Suppressor macrophage (primary cell): ENCODE measurements at places on chromosomes 1 and 21.

DNA sequence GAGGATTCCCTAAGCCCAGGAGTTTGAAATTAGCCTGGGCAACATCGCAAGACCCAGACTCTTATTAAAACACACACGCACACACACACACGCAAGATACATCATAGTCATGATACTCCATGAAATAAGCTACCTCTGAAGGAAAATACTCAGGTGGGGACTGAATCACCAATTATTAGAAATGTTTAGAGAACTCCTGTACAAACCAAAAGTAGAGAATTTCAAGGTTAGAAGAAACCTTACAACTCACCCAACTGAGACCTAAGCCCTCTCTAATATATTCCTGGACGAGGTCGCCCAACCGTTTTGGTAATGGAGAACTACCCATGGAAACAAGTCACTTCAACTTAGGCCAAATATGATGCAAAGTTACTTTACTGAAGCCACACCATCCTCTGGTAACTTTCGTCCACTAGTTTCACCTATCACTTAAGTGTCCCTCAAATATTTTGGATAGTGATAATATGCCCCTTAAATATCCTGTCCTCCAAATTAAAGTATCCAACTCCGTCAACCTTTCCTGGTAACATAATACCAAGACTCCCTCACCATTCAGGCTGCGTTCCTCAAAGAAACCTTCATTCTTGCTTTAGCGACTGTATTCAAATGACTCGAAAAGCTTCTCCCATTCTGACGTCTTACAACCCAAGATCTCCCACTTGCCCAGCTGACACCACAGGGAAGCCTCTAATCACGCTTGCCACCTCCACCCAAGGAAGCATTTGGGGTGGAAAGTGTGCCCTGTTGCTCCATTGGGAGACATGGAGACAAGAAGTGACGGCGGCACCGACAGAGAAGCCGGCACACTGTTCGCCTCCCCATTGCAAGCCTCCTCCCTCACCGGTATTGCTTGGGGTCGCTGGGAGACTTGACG is 856 bp downstream of the NRDC start:
- DNase-seq = peak; percentile 76

DNA sequence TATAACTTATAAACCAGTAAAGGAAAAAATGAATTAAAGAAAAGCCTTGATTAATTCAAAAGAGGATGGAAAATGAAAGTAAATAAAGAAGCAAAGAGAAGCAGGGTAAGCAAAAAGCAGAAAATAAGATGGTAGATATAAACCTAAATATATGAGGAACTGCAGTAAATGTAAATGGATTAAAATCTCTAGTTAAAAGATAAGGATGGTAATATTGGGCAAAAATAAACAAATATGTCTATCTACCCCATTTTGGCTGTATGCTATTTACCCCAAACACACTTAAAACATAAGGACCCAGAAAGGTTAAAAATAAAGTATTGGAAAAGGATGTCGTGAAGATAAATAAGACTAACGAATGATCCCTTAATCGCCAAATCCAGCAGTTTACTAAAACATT is 161.9 kb downstream of the FOXD2 start:
- no peak for DNase-seq

DNA sequence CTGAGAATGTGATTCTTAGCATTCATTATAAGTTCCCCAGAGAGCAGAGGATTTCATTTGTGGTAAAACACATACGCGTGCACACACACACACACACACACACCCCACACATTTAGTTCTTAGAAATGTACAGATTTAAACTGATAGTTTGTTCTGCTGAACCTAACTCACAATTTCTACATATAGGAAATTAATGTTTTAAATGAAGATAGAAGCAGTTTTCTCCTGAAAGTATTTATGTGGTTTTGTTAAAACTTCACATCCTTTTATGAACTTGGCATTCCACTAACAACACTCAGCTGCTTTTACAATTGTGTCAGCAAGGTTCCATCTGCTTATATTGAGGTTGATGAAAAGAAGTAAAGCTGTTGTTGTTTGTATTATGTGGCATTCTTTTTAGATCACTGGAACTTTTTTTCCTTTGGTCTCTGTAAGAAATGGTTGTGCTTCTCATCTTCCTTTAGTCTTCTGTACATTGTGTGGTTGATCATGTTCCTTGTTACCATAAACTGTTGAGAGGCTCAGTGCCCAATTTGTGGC is 41.6 kb downstream of the AK4 start:
- no peak for DNase-seq

DNA sequence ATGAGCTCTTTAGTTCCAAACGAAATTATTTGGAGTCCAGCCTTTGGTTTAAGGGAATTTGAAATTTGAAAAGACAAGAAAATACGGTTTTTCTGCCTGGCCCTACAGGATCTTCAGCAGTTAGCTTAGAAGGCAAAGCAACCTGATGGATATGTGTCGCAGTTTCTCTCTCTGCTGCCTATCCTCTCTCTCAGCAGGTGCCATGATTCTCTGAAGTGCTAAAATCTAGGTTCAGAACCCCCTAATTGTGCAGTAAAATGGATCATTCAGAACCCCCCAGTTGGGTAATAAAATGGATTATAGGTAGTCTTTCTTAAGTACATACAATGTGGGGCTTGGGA is 446 bp upstream of the DEPDC1 start:
- DNase-seq = no peak

DNA sequence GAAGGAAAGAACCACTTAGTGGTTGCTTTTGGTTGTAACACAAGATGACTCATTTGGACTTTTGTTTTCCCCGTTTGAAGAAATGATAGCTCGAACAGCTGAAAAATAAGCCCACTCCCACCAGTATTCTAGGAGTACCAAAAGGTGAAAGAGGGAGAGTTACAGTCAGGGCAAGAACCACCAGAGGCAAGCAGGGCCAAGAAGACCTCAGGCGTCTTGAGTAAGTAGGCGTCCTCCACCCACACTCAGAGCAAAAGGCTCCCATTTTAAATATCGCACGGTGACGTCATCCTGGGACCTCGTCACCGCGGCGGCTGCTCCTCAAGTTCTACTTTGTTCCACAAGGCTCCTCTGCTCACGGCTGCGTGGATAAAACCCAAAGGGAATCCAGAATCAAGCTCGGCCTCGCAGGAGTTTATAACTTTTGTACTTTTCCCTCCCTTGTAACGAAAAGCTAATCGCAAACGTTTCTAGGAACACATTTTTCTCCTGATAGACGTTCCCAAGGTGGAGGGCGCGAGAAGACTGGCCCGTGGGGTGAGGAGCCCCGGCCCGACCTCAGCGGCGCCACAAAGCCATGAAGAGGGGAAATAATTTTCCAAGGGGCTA is 1.2 kb downstream of the BTG3 start:
- DNase-seq = peak; percentile 91

- DNase-seq = peak; percentile 83
Measured at GRCh38 chr1:206864939-206865671, at the start of gene IL20. Gene IL20, plus strand, starts transcription at chr1:206865623. Its CDS starts 230 bp downstream, at chr1:206865853.

- DNase-seq = no peak
Measured at GRCh38 chr1:164777518-164777917, 218.5 kb downstream of the PBX1 start.

GRCh38 chr1:26784023-26784871 is 3.5 kb upstream of the PIGV start:
- peak; percentile 56 for DNase-seq

- no peak for DNase-seq
Measured at GRCh38 chr1:7172804-7173203, 387.6 kb downstream of the CAMTA1 start.

- peak; percentile 26 for DNase-seq
Measured at GRCh38 chr1:51863384-51863783, 15.1 kb downstream of the NRDC start.

- DNase-seq = no peak
Measured at GRCh38 chr1:7608628-7609305, 162.3 kb upstream of the VAMP3 start.

GRCh38 chr1:52662645-52663313 is 29.8 kb downstream of the SHISAL2A start:
- no peak for DNase-seq

GRCh38 chr21:33112151-33112550 is 42.2 kb downstream of the OLIG1 start:
- DNase-seq = no peak

- no peak for DNase-seq
Measured at GRCh38 chr1:91687452-91687851, 186.8 kb downstream of the CDC7 start.

GRCh38 chr1:14934867-14935266 is 218.7 kb upstream of the TMEM51 start:
- no peak for DNase-seq

GRCh38 chr1:11720525-11720924 is 15.4 kb upstream of the AGTRAP start:
- no peak for DNase-seq

GRCh38 chr1:181459067-181459466 is 24.2 kb upstream of the CACNA1E start:
- DNase-seq = no peak

GRCh38 chr21:34910396-34910795 is 138.7 kb downstream of the RUNX1 start:
- peak; percentile 13 for DNase-seq

DNA sequence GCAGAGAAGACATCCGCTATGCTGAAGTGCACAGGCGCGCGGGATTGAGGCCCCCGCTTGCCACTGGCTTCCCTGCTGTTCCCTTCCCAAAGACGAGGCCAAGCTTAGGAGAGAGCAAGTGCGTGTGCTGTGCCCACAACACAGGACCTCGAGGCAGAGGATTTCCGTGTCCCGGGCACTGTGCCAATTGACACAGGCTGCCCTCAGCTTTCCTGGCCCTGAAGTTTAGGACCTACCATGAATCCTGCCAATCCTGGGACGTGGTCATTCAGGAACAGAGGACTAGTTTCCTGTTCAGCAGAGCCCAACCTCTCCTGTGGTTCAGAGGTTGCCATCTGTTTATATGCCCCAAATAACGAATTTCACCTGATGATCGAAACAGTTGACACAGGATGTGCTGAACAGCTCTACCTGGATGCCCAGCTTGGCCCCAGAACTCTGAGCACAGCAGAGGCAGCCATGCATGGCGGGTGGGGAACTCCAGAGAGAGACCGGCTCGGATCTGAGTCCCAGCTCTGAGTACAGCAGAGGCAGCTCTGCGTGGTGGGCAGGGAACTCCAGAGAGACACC is 22.0 kb downstream of the SLC37A1 start:
- DNase-seq = no peak
